Bronchus fibroblast of lung (primary cell): ENCODE measurements at places on chromosomes 5 and 9. TPM values are rescaled to one million over a fixed set of nuclear protein-coding genes. Genes with fewer than 3 reads are reported as not detected.

The ARL14EPL gene
- total RNA-seq = 0.17 TPM in 1 of 2 replicates, not detected in the other

The FOXD4 gene
- 0.34 TPM in 1 of 2 replicates, not detected in the other for total RNA-seq

The NUP214 gene
- 19.3 and 21.1 TPM in 2 replicates for total RNA-seq

The OMD gene
- not detected in 2 replicates for total RNA-seq

The TGFBI gene
- 178 and 182 TPM in 2 replicates for total RNA-seq

The SPINK7 gene
- not detected in 2 replicates for total RNA-seq

The IL33 gene
- 0.15 and 0.17 TPM in 2 replicates for total RNA-seq

The SAXO1 gene
- not detected in 2 replicates for total RNA-seq

The WDR31 gene
- total RNA-seq = 0.67 and 0.74 TPM in 2 replicates

The CDH12 gene
- total RNA-seq = not detected in 2 replicates

The MSX2 gene
- total RNA-seq = 1.8 and 2.2 TPM in 2 replicates

The FBP1 gene
- total RNA-seq = not detected in 2 replicates

The PCDHB15 gene
- 0.15 and 0.17 TPM in 2 replicates for total RNA-seq

The TMEM215 gene
- total RNA-seq = not detected in 2 replicates

The ANKRD34B gene
- total RNA-seq = not detected in 2 replicates

The FBLL1 gene
- 0.15 and 0.34 TPM in 2 replicates for total RNA-seq

The TSSK1B gene
- total RNA-seq = not detected in 2 replicates

The AFAP1L1 gene
- 11.8 and 12.2 TPM in 2 replicates for total RNA-seq

The UBE2B gene
- total RNA-seq = 13.1 and 14.0 TPM in 2 replicates

The PCDHGA4 gene
- 1.0 and 1.3 TPM in 2 replicates for total RNA-seq

The C5orf24 gene
- 25.9 and 31.1 TPM in 2 replicates for total RNA-seq

The MYMK gene
- not detected in 2 replicates for total RNA-seq

The OBP2B gene
- not detected in 2 replicates for total RNA-seq

The BTNL9 gene
- not detected in 2 replicates for total RNA-seq

The IFNA13 gene
- total RNA-seq = not detected in 2 replicates

The SLC36A3 gene
- not detected in 2 replicates for total RNA-seq

The ADAMTS2 gene
- 28.1 and 37.0 TPM in 2 replicates for total RNA-seq

The FYB1 gene
- total RNA-seq = not detected in 2 replicates

The DEPDC1B gene
- total RNA-seq = 13.3 and 16.4 TPM in 2 replicates

The IL4 gene
- total RNA-seq = not detected in 2 replicates

The OR1L8 gene
- not detected in 2 replicates for total RNA-seq

The C1QTNF2 gene
- 0.34 and 0.74 TPM in 2 replicates for total RNA-seq

The TMOD1 gene
- 0.17 TPM in 1 of 2 replicates, not detected in the other for total RNA-seq

The DNAJC21 gene
- total RNA-seq = 12.5 and 25.6 TPM in 2 replicates

The MARCHF11 gene
- not detected in 2 replicates for total RNA-seq
